ENCODE measurements at places on chromosomes 5 and 9.
A peak's percentile ranks its signal among the peaks of the same experiment; 100 is the strongest.

DNA sequence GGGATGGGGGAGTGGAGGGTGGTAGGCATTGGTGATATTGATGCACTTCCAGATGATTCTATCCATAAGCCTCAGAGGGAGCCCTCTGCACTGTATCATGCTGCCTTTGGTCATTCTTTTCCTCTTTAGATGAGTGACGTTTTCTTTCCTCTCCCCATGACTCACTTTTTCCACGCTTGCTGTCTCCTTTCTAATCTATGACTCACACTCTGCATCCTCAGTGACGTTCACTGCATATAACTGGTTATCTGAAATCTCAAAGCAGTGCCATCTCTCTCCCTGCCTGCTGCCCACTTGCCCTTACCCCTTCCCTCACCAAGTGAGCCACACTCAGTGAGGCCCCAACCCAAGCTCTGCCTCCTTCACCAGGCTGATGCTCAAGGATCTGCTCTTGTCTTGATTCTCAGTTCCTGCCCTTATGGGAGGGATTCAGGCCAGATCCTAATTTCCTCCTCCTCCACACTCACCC lies 31.6 kb downstream of the PTGS1 start:
- peak; percentile 98 for DNase-seq

GRCh38 chr5:131305138-131305689 lies 41.4 kb downstream of the CDC42SE2 start:
- DNase-seq: no peak

DNA sequence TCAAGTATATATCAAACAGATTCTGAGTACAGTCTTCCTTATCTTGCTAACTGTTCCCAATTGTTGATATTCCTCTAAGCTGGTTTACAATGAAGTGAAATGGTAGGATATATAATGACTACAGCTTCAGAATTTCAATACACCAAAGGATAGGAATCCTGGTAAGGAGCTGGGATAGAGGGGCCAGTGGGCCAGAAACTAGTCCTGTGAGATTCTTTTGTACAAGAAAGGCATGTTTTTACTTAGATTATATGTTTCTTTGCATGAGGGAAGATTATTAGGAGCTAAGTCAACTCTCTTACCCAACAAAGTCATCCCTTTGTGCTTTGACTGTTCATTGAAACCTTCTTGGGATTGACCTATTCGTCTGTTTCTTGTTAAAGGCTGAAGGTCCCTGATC lies 435.7 kb downstream of the PLK2 start:
- no peak for DNase-seq

DNA sequence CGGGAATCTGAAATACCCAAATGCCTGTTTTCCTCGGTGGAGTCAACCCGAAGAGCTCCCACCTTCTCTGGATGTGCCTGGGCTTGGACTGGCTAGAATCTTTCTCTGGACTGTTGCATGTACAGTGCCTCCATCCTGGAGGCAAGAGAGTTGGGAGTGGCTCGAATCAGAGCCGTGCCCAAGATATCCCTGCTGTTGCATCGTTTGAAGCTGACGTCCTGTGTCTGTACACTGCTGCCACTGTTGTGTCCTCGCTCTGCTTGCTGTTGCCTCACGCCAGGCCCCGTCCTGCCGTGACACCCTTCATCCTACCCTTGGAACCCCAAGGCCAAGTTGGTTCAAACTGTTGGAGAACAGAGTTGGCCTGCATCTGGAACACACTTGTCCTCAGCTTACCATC lies 35.4 kb downstream of the FAXDC2 start:
- no peak for DNase-seq
